ENCODE measurements at places on chromosomes 3 and 15.

GRCh38 chr3:90015688-90016356 is 908.4 kb downstream of the EPHA3 start:
- DNase-seq = no peak

GRCh38 chr15:70045045-70045444 is 52.7 kb downstream of the TLE3 start:
- no peak for DNase-seq

DNA sequence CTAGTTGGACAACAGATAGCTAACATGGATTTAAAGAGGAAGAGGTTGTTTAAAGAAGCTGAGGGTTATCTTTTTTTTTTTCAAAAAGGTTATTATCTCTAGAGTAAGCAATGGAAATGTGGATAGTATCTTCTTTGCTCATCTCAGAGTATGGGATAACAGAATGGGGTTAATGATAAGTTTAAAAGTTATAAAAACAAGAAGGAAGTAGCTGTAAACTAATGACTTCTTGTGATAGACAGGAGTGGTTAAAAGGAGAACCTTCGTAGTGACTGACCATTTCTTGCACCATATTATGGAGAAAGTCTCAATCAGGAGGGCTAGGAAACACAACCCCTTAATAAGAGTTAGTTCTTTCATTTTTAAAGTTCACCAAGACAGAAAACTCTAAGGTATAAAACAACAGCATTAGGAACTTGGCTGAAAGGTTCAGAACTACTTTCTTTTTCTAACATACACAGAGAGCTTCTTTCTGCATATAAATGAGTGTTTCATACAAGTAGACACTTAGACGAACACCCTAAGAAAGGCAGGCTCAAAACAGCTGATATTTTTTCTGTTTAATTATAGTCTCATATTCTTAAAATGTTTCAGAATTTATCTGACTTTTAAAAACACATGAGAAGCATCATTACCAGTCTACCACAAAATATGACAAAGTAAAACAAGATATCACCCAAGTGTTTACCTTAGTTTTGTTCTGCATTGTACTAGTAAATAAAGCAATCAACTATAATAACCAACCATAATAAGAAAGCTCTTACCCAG is 140.0 kb downstream of the MEIS2 start:
- no peak for DNase-seq

- DNase-seq = no peak
Observed at GRCh38 chr15:87858651-87859050, 397.9 kb downstream of the NTRK3 start.

- no peak for DNase-seq
Observed at GRCh38 chr15:23561914-23562313, 3.6 kb upstream of the MKRN3 start.
